ENCODE measurements at places on chromosomes 2 and 18.

- DNase-seq, result no peak
These were observed 43.4 kb upstream of the SMAD7 start for GRCh38 chr18:48994044-48994651.

DNA sequence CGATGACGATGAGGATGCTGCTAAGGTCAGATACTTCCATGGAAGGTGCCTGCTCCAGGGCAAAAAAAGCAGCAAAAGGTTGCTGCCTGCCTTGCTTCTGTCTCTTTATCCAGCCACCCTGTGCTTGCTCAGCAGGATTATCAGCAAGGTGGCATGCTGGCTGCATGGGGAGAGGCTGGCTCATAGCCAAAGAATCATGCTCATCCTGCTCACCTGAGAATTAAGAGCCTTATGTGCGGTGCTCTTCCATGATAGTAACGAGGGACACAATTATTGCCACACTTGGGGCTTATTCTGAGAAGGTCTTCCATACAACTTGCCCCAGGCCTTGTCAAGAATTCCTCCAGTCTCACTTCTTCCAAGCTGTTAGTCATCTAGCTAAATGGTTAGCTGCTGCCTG is 60.4 kb upstream of the SEC11C start:
- no peak for DNase-seq

GRCh38 chr18:12637393-12637792 is 20.5 kb downstream of the SPIRE1 start:
- no peak for DNase-seq

GRCh38 chr2:20072436-20073158 is 21.2 kb upstream of the LAPTM4A start:
- no peak for DNase-seq

GRCh38 chr2:235745597-235745996 is 251.8 kb downstream of the AGAP1 start:
- no peak for DNase-seq

GRCh38 chr2:97677480-97677879 is 8.0 kb downstream of the C2orf92 start:
- DNase-seq, result no peak

- no peak for DNase-seq
These were observed 92.1 kb upstream of the CREB1 start for GRCh38 chr2:207437524-207438143.

GRCh38 chr18:59898093-59898492 is 1.7 kb upstream of the PMAIP1 start:
- no peak for DNase-seq

DNA sequence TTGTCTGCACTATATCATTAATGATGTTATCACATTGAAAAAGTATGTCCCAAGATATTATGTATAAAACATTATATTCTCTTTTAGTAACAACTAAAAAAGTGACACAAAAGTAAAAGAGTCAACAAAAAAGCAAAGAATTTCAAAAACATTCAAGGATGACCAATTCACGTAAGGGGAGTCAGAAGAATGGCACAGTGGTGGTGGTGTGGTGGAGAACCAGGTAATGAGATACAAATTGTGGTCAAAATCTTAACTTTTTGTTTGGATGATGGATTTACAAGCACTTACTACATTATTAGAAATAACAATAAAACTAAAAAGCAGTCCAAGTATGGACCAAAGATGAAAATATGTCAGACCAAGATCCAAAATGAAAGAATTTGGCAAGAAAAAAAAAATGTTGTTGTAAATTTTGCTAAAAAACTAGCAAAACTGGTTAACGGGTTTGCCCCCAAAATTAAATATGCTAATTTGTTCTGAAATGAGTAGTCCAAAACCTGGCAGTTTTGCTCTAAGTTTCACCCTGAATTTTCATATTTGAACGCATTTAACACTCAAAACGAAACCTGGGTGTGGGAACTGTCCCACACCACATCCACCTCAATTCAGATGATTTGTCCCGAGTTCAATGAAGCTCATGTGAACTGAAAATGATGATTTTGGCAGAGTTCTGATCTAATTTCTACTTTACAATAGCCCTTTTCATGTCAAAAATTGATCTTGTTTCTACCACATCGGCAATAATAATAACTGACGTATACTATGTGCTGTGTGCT is 135.8 kb downstream of the IKZF2 start:
- no peak for DNase-seq

DNA sequence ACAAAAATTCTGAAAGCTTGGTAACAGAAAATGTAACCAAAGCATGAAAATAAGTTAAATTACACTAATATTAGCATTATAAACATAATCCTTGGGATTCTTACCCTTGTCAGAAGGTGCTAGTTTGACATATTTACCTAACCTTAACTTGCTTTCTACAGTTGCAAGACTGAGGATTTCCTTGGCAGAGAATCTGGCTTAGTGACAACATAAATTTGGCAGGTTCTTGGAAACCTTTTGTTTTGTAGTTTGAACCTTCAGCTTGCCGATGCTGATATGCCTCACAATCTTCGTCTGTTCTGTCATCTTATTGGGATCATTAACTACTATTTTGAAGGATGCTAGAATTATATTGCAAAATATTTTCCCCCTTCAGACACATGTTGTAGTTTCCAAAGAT is 3.4 kb downstream of the XIRP2 start:
- DNase-seq, result no peak

- DNase-seq, result no peak
These were observed 38.7 kb downstream of the INPP4A start for GRCh38 chr2:98483257-98483861.

DNA sequence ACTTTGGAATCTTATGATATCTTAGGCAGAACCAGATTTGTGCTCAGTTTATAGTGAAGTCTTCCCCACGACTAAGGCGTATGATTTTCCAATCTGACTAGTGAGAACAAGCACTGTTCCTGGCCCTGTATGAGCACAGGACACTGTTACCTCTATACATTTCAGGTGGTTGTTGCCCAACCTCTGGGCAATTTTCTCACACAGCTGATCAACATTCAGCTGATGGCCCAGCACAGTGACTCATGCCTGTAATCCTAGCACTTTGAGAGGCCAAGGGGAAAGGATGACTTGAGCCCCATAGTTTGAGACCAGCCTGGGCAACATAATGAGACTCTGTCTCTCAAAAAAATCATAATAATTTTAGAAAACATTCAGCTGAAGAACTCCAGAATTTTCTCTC is 119.5 kb downstream of the ASXL3 start:
- DNase-seq, result no peak

DNA sequence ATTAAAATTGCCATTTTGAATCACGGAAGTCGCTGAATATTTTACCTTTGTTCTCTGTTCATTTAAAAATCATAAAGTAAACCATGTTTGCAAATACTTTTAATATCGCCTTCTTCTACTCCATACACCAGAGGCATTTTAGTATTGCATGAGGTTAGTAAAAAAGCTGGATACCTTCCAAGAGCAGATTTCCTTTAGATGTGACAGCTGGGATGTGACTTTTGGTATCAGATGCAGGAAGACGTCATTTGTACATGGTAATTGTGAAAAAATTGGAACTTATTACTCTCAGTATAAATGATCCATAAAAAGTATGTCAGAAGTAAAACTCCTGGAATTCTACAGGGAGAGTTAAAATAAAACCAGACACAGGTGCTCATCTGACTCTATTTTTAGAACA is 89.5 kb downstream of the SLC4A10 start:
- DNase-seq, result no peak

DNA sequence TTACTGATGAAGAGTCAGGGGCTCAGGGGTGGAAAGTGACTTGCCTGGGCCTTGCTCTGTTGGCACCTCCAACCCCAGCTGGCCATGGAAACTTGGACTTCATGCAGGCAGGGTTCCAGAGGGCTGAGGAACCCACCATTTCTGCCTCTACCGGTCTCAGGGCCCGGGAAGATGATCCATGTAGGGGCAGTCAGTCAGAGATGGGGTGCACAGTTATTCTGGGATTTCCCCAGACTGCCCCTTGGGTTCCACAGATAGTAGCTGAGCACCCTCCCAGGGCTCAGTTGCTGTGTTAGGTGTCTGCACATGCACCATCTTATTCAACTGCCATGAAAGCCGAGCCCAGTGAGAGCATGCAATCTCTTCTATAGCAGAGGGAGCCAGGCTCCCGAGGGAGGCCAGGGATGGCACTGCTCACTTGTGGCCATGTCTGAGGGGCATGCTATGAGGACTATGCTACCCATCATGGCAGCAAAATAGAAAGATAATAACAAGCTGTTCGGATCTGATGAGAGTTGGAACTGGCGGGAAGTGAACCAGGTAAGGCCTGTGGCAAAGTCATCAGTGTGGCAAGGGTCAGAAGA is 37.3 kb downstream of the RHOB start:
- DNase-seq, result no peak

DNA sequence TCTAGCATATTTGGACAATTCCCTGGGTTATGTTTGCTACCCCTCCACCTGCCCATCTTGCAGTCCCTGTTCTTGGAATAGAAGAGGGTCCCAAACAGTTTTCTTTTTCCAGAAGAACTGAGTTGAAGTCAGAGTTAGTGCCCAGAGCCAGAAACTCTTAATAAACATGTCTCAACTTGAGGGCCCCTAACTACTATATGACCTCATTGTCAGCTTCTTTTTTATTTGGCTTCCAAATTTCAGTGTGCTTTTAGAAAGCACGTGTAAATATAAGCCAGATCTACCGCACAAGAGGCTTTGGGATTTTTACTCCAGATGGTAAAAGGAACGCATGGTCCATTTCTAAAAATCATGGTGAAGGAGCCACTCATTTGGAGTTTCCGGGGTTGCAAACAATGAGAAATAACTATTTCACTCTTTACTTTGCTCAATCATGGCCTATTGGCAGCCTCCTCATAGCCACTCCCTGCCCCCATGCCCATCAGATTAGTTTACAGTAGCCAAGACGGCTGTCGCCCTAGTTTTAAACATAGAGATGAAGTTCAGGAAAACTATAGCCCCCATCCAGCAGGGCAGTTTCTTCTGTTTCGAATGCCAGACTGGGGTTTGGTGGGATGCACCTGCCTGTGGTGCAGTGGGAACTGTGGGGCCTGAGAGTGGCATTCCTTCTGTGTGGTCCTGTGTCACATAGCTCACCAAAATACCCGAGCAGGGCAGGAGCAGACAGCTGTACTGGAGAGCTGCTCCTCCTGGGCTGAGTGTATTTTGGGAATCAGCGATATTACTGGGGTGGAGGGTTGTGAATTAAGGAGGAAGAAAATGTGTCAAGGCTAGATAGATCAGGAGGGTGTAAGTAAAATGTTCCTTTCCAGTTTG is 1.7 kb downstream of the MAPRE3 start:
- DNase-seq, result no peak

DNA sequence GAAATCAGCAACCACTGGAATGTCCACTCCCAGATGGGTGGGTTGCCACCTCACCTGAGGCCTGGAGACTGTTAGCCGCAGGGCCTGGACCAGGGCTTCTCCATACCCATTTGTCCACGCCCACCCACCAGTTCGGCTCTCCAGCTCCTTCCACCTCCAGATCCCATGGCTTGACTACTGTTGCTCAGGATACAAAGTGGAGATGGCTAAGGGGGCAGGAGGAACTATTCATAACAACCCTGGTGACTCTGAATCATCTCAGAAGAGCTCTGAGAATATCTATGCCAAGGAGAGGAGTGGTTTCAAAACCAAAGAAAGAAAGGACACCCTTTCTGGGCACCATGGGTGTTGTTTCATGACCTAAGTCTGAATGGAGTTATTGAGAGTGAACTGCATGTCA is 145.8 kb downstream of the LAMA3 start:
- DNase-seq, result no peak

- no peak for DNase-seq
These were observed 24.9 kb downstream of the PTGR3 start for GRCh38 chr18:75183973-75184493.

- no peak for DNase-seq
These were observed 121.6 kb downstream of the MYO5B start for GRCh38 chr18:50073319-50073718.

- no peak for DNase-seq
These were observed 184.9 kb downstream of the UBE2E3 start for GRCh38 chr2:181165199-181165868.

GRCh38 chr18:46677611-46678010 is 20.6 kb upstream of the LOXHD1 start:
- DNase-seq, result no peak

GRCh38 chr2:238726670-238727584 is 121.0 kb upstream of the TWIST2 start:
- no peak for DNase-seq

GRCh38 chr2:72757177-72757775 is 68.6 kb downstream of the EXOC6B start:
- DNase-seq, result no peak

- no peak for DNase-seq
These were observed 144.4 kb downstream of the GFPT1 start for GRCh38 chr2:69242651-69243051.

GRCh38 chr2:147040298-147041120 is 804.3 kb upstream of the ACVR2A start:
- DNase-seq, result no peak

DNA sequence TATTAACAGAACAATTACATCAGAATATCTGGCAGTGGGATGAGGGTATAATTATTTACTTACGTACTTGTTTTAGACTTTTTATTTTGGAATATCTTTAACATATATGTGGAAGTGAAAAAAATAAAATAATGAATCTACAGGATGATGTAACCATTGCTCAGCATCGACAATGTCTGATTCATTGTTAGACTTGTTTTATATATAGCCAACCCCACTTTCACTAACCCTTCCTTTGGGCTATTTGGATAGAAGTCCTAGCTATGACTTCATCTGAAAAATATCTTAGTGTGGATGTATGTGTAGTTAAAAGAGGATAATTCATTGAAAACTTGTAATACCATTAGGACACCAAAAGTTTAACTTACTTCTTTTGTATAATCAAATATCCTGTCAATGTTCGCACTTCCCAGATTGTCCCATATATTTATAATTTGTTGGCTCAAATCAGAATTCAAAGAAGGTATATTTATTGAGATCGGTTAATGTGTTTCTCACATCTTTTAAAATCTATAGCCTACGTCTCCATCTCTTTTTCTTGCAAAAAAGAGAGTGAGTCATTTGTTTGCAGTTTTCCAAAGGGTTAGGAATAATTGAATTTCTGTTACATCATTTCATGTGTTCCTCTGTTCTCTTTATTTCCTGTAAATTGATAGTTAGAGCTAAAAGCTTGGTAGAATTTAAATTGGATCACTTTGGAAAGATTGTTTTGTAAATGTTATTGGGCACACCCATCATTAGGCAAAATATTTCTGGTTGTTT is 506.1 kb upstream of the FAM98A start:
- no peak for DNase-seq

GRCh38 chr2:61920548-61920947 is 15.1 kb downstream of the COMMD1 start:
- no peak for DNase-seq

GRCh38 chr2:190809139-190809764 is 71.4 kb upstream of the GLS start:
- no peak for DNase-seq

- no peak for DNase-seq
These were observed 1694.1 kb upstream of the CELF4 start for GRCh38 chr18:39259736-39260135.

GRCh38 chr2:84894758-84895520 is 10.5 kb upstream of the TMSB10 start:
- no peak for DNase-seq

DNA sequence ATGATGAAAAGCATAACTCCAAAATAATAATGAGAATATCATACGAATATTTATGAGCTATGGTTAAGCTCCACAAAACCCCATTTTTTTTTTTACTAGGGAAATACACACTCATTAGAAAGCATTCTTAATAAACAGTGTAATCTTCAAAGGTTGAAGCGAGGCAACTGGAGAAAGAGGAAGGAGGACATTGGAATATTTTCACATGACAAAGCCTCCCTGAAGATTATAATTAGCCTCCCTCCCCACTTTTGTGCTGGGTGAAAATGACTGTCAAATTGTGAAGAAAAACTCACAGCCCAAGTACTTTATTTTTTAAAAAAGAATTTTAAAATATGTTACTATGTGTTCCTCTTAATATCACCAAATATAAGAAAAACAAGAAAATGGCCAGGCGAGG is 64.1 kb upstream of the NFU1 start:
- DNase-seq, result no peak

Data from stimulated activated CD8-positive, alpha-beta memory T cell treated with anti-CD3 and anti-CD28 coated beads, Interleukin-7, amount 100 ng/mL, for 1 hour (primary cell).